Stimulated activated CD8-positive, alpha-beta memory T cell treated with anti-CD3 and anti-CD28 coated beads, Interleukin-7, amount 100 ng/mL, for 1 hour (primary cell): ENCODE measurements at places on chromosomes 16 and 17.

DNA sequence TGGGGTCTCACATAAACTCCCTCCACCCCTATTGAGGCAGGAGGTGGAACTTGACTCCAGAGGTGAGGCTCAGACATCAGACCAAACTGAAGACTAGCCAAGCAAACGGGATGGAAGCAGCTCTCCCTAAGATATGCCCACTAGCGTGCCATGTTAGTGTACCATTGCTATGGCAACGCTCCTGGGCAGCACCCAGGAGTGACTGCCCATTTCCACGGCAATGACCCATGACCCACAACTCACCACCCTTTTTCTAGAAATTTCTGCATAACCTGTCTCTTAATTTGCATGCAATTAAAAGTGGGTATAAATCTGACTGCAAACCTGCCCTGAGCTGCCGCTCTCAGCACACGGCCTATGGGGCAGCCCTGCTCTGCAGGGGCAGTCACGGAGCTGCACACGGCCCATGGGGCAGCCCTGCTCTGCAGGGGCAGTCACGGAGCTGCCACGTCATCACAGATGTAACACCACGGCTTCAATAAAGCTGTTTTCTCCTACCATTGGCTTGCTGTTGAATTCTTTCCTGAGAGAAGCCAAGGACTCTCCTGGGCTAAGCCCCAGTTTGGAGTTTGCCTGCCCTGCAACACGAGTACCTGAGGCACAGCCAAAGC lies 164.3 kb downstream of the RBFOX3 start:
- DNase-seq, result no peak

DNA sequence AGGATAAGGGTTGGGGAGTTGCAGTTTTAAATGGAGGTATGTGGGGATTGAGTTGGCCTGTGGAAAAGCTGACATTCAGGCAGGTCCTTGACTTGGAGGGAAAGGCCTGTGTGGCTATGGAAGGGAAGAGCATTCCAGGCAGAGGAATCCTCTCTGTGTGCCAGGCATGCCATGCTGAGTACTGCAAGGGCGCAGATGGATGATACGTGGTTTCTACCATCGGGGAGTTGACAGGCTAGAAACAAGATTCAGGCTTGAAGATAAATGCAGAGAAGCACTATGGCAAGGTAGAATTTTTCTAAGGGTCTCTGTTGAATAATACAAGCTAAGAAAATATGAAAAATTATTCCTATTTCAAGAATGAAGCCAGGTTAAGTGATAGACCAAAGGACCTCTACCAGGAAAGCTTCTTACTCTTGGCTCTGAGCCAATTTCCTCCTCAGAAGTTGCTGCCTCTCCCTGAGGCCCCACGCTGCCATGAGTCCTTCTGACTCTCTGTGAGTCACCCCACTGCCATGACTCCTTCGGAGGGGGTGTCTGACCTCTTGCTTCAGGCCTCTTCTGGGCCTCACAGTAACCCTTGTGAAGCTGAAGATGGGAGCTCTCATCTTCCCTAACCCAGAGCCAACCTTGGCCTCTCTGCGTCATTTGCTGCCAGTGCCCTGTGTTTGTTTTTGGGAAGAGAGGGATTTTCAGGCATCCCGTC lies 75.8 kb downstream of the WNT3 start:
- DNase-seq, result no peak

DNA sequence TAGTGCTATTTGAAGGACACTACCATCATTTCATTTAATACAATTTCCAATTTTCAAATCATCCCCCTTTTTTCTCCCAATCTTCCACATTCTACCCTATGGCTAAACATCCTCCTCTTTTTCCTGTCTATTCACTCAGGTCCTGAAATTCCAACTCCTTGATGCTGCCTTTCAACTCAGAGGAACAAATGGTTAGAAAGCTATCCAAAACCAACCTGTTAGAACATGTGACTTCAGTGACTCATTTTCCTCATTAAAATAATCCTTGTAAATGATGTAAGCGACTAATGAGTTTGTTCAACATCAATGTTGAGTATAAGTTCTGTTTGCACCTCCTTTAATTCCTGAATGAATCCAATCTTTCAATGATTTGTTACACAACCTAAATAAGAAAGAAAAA lies 5.5 kb downstream of the PSMD12 start:
- no peak for DNase-seq

- no peak for DNase-seq
These were observed 10.2 kb upstream of the SEC14L5 start for GRCh38 chr16:4947722-4948503.

DNA sequence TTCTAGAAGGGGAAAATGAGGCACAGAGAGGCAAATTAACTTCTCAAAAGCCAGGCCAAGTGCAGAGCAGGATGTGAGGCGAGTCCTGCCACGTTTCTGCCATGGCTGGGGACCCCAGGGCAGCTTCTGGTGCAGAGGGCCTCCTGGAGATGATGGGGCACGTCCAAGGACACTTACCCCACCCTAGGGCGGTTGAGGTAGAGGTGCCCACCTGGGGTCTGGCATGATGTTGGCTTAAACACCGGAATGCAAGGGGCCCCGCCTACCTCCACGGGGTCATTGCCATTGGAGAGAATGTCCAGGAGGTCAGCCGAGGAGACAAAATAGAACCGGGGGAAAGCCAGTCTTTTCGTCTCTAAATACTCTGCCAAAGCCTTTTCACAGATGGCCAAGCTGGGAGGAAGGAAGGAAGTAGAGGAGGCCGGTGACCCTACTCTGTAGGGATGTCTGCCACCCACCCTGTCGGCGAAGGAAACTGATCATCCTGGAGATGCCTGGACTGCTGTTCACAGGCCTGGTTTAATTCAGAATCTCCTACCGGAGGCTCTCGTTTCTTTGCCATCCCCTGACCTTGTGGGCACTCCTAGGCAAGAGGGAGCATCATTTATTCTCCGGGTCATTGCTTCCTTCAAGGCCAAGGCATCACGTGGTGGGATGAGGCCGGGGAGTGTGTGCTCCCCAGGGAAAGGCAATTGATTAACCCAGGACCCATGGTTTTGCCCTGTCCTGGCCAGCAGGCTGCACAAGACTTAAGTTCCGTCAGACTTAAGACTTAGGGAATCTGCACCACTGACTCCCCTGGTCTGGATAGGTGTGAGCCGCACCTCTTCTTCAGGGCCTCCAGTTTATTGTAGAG lies 70.5 kb downstream of the DNAH17 start:
- DNase-seq, result no peak

DNA sequence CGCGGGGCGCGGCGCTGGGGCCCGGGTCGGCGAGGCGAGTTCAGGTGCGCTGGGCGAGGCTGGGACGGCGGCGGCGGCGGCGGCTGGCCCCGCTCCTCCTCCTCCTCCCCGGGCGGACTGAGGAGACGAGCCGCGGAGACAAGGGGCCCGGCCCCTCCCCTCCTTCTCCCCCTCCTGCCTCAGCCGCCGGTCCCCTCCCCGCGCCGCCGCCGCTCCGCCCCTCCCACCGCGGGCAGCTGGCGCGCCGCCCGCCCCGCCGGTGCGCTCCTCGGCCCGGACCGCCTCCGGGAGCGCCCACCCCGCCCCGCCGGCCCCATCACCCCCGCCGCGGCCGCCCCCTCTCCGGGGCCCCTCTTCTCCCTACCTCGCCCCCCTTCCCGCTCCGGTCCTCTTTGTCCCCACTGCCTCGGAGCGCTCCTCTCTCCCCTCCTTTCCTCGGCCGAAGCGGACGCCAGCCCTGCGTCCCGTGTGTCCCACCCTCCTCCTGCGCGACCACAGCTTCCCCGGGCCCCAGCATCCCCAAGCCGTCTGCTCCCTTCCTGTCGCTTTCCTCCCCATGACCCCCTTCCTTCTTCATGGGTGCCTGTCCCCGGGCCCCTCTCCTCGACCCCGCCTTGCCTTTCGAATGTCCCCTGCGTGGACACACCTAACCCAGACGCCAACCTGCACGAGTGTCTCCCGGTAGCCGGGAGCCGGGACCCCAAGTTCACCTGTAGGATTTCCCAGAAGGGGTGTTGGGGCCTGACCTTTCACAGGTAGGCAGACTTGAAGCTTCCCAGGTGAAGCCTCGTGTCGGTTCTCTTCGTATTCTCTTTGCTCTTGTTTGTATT lies at the start of gene TOX3:
TSS of gene TOX3 (minus strand) at position 140 of the 830 bp plus-strand sequence. CDS start 420 bp downstream, outside the sequence.
- DNase-seq, result no peak

GRCh38 chr16:63539276-63539675 lies 1503.0 kb upstream of the CDH8 start:
- no peak for DNase-seq

- no peak for DNase-seq
These were observed 40.3 kb upstream of the VPS4A start for GRCh38 chr16:69270831-69271230.

DNA sequence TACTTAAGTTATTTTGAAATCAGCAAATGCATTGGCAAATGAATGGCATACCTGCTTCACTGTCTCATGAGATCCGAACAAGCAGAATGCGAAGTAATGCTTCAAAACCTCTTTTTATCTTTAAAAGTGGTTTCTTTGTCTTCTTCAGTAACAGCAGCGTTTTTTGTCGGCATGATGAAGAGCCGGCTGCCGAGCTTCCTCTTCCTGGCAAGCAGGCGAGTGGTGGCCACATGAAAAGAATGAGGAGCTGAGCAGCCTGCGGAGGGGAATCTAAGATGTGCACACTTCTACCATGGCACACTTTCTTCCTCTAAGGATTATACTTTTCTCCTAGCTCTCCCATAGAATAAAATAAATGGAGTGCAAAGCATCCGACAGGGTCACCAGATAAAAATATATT lies 42.4 kb upstream of the AKTIP start:
- no peak for DNase-seq

- no peak for DNase-seq
These were observed 20.2 kb downstream of the SLC16A3 start for GRCh38 chr17:82248815-82249674.

DNA sequence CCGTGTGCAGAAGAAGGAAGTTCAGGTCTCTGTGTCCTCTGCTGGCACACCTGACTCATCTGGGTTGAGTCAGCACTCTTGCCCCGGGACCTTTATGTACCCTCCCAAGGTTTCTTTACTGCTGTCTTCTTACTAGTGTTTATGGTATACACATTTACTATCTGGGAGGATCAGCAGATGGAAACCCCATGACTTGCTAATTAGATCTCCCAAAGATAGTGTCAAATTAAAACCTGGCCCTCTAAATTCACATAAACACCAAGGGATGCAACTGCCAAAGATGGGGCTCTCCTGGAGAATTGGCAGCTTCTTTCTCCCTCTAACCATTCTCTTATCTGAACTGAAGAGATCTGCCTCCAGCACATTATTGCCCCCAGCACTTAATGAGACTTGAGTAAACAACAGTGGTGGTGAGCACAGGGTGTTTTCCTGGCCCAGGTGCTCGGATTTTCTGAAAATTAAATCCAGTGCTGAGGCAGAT lies 718.1 kb upstream of the SOX9 start:
- no peak for DNase-seq

DNA sequence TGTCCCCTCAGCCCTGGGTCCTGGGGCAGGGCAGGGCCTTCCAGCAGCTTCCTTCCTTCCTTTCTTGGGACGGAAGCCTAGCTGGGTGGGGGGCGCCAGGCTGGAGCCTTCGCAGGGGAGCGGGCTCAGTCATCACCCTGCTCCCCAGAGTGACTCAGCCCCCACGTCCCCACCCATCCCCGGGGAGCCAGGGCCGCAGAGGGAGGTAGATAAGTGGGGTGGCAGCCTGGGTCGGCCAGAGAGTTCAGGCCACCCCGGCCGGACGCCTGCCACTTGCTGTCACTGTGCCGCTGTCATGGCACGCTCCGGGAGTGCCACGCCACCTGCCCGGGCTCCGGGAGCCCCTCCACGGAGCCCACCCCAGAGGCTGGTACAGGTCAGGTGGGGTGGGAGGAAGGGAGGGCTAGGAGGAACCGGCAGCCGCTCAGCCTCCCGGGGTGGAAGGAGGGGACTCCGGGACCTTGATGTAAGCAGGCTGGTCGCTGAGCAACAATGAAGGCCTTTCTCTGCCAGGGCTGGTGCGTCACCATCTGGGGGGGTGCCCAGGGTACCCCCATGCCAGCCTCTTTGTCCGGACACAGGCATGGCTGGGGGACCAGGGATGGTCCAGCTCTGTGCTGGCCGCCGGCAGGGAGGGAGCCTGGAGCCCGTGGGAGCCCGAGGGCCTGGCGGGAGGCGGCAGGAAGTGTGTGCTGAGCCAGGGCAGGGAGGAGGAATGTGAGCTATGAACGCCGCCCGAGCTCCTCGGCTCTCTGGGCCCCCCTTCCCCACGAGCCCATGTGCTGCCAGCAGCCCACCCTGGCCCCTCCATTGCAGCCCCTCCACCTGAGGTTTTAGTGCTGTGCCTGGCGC lies 6.6 kb downstream of the NHERF2 start:
- DNase-seq, result no peak

GRCh38 chr17:76791053-76791980 lies 53.4 kb downstream of the MFSD11 start:
- DNase-seq, result no peak

DNA sequence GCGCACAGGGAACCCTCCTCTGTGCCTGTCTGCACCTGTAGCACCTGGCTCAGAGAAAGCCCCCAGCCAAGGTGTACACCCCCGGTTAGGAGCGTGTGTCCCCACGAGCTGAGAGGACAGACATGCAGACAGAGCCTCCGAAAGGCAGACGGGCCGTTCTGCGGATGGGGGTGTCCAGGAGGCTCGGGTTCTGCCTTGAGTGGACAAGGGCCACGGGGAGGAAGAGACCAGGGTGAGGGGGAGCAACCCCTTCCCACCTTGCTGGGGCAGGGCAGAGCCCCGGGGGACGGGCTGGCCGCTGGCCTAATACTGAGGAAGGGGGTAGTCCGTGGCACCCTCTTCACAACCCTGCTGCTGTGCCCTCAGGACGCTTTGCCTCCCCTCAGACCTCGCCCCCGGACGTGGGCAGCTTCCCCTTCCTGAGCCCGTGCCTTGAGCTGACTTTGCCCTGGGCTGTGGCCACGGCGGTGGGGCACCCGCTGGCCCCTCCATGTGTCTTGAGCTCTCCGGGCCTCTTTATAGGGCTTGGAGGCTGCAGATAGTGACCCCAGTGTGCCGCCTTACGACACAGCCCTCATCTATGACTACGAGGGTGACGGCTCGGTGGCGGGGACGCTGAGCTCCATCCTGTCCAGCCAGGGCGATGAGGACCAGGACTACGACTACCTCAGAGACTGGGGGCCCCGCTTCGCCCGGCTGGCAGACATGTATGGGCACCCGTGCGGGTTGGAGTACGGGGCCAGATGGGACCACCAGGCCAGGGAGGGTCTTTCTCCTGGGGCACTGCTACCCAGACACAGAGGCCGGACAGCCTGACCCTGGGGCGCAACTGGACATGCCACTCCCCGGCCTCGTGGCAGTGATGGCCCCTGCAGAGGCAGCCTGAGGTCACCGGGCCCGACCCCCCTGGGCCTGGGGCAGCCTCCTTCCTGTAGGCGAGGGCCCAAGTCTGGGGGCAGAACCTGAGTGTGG lies 5.7 kb downstream of the SLC22A31 start:
- DNase-seq, result no peak

DNA sequence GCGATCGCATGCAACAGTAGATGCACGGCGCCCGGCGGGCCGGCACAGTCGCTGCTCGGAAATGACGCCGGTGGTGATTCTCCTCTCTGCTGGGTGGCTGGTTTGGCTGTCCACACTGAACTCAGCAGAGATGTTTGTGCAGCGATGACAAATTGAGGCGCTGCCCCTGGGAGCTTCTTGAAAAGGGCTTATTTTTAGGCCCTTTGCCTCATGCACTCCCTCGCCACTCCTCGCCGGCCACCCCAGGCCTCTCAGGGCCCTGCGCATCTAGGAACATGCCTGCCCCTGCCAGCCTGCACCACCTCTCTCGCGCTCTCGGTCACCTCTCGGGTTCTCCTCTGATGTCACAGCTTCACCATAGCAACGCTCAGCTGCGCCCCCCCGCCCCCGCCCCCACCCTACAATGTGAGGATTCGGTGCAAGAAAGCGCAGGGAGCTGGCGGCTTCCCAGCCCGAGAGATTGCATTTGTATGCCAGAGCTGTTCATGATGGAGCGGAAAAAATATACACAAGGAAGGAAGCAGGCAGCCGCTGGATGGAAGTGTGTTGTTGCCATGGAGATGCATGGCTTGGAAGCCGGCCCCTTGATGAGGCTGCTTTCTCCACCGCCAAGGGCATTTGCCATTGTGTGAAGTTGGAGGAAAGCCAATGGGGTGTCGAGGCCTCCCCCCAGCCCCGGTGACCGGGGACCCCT lies 81.3 kb upstream of the PLCG2 start:
- DNase-seq, result no peak
